ENCODE measurements at places on chromosomes 16 and 17. TPM values are rescaled to one million over a fixed set of nuclear protein-coding genes. Genes with fewer than 3 reads are reported as not detected.

CFAP97D1 gene
- total RNA-seq = not detected

EFCAB13 gene
- total RNA-seq = 4.0 TPM

GRCh38 chr17:64202683-64203344 lies 60.2 kb downstream of the TEX2 start:
- no peak for DNase-seq

DNA sequence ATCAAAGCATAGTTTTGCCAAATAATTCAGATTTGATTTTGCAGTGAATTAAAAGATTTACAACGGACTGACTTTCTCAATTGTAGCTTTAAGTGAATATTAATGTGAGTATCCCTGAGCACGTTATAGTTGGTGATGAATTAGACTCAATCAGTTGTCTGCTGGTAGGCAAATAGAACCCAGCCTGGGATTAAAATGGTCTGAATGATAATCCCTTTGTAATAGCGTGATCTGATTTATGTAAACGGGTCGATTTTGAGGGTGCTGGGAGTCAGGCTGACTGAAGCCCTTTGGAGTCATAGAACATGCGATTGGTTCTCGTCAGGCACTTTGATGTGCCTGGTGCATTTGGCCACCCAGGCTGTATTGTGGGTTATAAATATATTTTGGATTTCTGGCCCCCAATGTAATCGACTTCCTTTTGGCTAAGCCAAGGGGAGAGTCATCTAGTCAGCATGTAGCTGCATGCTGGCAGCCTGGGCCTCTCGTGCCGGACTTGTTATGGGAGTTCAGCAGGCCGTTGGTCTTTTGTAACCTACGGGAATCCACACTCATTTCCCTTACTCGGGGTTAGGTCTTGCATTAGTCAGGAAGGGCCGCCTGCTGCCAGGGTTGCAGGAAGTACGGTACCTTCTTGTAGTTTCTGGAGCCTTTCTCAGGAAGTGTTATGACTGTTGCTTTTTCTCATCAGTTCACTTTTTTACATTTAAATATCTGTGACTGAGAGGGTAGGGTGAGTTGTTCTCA lies 5.4 kb downstream of the PGS1 start:
- DNase-seq = peak; percentile 78

DNA sequence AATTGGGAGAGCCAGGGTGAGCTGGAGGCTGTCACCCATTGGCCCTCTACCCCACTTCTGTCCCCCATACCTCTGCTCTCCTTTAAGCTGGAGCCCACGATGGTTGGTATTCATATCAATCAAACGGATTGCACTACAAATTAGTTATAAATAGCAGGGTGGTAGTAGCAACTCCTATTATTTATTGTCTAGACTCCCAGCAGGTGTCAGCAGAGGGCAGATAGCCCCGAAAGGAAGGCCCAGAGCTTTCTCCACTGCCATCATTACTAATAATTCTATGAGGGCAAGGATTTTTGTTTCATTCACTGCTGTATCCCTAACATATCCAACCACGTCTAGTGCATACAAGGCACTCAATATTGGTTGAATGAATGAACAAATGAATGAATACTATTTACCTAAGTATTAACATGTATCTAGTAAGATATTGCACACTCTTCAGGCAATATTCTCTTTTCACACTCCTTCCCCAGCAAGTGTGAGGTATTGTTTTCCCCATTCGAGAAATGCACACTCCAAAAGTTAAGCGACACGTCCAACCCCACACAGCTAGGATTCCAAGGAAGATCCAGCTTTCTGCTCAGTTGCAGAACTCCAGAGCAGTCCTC lies 6.3 kb downstream of the C17orf50 start:
- no peak for DNase-seq

- DNase-seq = no peak
Observed at GRCh38 chr16:263182-263774, 12.5 kb downstream of the RGS11 start.

SLFN12 gene
- total RNA-seq = 3.8 TPM

All from left colon (tissue), 2 donors.